Right renal cortex interstitium (tissue), 3 donors: ENCODE measurements at places on chromosomes 3 and 15. TPM values are rescaled to one million over a fixed set of nuclear protein-coding genes. Genes with fewer than 3 reads are reported as not detected.

LAMB2 gene
- 365 TPM for polyA plus RNA-seq

HES1 gene
- 89.9 TPM for polyA plus RNA-seq

NANOGP8 gene
- polyA plus RNA-seq, result 0.21 TPM

GOLGA8F gene
- polyA plus RNA-seq, result not detected

GRCh38 chr15:43151688-43152087 is 18.3 kb downstream of the TMEM62 start:
- no peak for DNase-seq

DNA sequence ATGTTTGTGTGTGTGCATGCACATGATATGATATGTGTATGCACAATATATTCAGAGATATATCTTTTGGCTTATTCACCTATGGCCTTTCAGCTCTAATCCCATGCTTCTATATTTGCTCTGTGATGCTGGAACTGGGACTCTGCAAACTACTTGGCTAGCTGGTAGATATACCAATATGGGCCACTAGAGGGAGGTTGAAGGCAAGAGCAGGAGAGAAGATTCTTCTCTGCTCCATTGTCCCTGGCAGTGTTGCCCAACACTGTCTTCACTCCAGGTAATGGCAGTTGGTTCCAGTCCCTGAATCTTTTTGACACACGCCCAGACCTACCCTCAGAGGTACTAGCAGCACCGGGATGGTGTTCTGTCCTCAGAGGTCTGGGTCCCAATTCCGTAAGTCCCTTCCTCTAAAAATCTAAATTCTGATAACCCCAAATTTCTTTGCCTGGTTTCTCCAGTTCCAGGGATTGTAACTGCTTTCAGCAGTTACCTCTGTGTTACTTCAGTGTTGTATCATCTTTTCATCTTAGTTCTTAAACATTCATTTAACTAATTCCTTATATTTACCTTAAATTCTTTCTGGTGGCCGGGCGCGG is 44.7 kb downstream of the GTPBP8 start:
- DNase-seq, result no peak

DNA sequence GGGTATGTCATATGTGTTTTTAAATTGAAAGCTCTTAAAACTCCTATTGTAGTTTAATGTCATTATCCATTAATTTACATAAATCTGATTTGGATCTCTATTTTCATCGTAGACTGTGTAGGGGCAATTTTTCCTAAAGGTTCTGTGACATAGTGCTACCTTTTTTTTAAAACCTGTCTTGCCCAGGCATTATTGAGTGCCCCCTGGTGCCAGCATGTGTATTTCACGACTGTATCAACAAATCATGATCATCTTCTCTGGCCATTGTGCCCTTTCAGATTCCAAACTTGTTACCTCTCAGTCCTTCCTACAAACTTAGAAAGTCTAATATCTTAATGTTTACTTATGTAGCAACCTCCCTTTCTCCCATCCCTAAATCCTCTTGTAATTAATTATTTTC is 97.2 kb upstream of the FLNB start:
- DNase-seq, result no peak

DNA sequence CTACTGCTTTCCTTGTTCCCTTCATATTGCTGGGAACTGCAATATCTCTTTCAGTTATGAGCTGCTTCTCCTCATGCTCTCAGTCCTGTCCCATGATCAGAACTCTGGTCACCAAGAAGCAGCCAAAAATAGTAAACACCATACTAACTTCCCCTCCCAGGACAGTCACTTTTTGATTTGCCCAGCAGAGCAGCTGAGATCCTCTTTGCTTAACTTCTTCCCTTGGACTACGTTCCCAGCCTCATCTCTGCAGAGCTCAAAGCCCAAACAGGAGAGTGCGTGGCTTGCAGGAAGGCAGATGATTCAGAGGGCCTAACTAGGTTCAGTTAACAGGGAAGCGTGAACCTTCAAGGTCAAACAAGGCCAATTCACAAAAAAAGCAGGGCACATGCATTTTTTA is 153.2 kb downstream of the CTNNB1 start:
- DNase-seq, result no peak

DNA sequence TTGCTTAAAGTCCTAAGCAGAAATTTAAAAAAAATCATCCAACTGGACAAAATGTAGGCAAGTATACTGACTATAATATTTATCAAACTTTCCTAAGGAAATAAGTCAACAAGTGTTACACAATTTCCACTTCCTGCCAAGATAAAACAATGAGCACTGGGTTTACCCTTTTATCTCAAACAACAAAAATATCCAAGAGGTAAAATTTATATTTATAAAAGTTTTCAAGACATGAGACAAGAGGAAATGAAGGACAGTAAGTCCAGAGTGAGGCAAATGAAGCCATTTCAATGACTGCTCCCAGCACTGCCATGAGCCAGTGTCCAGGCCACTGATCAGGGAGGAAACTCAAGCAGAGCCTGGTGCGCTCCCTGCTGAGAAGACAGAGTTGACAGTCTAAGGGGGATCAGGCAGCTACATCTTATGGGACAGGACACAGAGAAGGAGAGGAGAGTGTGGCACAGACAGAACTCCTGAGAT is 439.4 kb downstream of the RAP2B start:
- no peak for DNase-seq

GRCh38 chr3:56459104-56459496 is 9.2 kb downstream of the ERC2 start:
- DNase-seq, result no peak
